ENCODE measurements at places on chromosomes 16 and 17.
A peak's percentile ranks its signal among the peaks of the same experiment; 100 is the strongest.

GRCh38 chr17:4474093-4474492 lies 24.6 kb upstream of the SPNS2 start:
- no peak for DNase-seq

DNA sequence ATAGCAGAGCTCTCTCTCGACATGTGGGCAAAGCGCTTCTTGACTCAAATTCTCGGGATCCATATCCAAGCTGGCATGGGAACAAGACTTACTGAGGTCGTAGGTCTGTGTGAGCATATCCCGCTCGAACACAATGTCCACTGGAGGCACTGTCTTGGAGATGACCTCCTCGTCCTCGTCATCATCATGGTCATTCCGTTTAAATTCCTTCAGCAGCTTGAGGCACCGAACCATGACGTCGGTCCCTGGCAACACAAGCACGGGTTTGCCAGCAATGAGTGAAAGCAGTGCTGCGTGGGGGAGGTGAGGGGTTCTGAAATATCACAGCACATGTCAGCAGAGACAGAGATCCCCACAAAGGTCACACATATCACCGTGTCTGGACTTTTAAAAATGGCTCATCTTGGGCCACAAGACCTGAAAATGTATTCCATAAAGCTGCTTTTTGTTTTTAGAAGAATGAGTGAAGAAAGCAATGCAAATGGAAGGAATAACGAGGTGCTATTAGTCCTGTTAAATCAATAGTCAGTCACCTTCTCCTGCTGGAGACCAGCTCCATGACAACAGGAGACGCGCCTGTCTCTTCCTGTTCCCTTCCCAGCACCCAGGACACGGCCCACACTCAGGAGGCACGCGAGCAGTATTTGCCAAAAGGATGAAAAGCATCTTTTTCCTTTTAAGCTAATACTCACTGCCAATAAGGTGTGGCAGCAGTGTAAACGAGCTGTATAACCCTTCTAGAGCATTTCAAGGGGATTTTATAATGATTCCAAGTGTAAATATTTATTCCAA lies 37.9 kb downstream of the GTF3C1 start:
- DNase-seq, result no peak

GRCh38 chr16:20074099-20074991 lies 655 bp upstream of the GPR139 start:
- DNase-seq, result no peak

- DNase-seq, result no peak
Measured at GRCh38 chr17:69402052-69402451, 12.4 kb upstream of the MAP2K6 start.

- no peak for DNase-seq
Measured at GRCh38 chr17:82619211-82619610, 29.0 kb downstream of the WDR45B start.

DNA sequence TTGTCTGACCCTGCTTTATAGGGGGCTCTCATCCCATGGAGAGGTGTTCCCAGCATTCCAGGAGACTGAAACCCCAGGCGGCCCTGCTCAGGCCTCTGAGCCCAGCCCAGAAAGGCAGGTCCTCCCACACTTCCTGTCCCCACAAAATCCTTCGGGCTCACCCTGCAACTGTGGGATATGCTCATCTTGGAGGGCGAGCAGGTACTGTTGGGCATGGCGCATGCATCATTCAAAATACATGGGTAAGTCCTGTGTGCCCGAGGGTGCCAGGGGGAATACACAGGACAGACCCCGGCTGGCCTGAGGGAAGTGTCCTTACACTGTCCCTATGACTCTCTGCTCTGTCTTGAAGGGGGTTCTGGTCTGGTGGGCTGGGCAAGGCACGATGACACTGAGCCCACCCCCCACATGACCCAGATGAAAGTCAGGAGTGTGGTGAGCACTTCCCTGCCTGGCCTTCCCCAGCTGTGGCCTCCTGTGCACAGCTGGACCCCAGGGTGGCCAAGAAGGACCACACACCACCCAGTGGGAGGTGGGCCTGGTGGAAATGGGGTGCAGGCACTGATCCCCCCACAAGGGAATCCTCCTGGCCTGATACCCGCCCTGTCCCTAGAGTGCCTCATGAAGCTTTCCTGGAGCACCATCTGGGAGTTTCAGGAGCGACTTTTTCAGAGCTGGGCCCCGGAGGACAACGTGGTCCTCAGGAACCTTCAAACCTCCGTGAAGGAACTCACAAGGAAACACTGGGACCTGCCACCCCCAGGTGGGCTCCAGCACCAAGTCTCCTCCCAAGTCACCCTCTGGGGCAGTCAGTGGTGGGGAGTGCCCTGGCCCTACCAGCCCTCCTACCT lies 46.7 kb downstream of the USP22 start:
- no peak for DNase-seq

DNA sequence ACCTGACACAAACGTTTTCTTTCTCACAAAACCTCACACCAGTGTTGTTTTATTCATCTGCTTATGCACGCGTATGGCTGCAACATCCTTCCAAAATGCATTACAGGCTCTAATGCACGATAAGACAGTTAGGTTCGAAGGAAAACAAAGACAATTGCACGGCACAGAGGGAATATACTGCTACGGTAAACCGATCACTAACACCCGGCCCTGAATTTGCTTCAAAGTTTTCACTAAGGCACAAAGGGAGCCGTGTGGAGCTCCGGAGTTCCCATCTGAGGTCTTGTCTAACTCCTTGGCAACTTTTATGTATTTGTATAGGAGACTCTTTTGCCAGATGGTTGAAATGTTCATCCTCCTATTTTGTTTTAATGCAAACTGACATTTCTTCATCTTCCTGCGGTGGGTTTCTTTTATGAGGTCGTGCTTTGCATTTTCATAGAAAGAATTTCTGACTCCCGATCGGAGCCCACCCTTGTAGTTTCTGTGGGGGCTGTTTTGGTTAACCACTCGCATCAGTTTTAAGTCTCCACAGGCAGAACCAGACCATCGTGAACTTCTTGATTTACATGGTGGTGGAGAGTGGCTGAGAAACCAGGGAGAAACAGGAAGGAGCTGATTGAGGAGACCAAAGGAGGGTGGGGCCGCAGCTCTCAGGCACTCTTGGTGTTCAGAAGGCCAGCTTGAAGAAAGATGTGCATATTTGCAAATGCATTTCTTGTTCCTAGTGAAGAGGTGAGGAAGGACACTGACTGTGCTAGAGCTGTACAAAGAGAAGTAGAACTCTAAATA lies 516.8 kb downstream of the MAF start:
- DNase-seq, result no peak

DNA sequence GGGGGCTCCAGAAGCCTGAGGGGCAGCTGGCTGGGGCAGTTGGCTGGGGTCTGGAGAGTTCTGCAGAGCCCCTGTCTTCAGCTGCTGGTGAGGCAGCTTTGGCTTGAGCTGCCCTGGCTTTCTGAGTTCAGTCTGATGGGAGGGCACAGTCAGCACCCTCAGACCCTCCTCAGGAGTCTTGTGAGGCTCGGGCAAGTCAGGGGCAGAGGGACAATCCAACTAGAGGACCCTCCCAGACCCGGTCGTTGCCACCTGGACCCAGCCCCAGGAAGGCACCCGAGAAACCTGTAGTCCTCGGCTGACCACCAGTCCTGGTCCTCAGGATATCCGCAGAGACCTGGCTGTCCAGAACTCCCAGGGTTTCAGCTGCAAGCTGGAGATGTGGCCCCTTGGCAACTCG lies 1.9 kb downstream of the CARD14 start:
- no peak for DNase-seq

GRCh38 chr17:79548116-79548515 lies 62.7 kb downstream of the RBFOX3 start:
- no peak for DNase-seq

GRCh38 chr17:74812109-74813009 lies 36.2 kb upstream of the NAT9 start:
- DNase-seq, result no peak

GRCh38 chr16:30063893-30064728 lies 1.4 kb upstream of the ALDOA start:
- peak; percentile 56 for DNase-seq

DNA sequence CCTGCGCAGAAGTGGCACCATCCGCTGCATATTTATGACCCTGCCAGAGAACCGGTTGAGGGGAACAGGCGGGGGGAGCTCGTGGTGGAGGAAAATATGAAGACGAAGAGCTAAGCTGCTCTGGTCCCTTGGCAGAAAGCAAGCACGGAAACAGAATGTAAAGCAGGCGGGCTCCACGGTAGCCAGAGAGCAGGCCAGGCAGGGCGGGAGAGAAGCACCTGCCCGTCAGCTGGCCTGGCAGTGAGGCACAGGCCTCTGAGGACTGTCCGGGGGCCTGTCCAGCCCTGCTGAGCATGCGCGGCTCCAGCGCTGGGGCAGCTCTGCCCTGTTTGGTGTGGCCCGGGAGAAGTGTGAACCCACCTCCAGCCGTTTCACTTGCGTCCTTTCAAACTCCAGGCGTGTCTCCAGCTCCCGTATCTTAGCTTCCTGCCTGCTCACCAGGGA lies 46.7 kb downstream of the PIPOX start:
- no peak for DNase-seq

DNA sequence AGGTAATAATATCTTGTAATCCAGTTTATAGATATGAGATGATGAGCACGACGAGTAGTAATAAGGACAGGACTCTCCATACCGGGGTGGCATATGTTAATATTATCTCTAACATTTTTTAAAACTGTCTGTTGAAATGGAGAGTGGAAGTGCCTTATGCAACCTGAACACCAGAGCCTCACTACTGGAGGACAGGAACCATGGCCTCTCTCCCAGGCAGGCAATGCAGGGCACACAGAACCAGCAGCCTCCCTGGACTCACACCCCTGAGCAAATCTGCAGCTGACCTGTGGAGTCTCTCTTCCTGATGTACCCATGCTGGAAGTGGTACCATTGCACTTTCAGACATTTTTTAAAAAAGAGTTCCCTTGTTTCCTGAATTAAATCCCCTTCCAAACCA lies 55.2 kb upstream of the ERN1 start:
- no peak for DNase-seq

DNA sequence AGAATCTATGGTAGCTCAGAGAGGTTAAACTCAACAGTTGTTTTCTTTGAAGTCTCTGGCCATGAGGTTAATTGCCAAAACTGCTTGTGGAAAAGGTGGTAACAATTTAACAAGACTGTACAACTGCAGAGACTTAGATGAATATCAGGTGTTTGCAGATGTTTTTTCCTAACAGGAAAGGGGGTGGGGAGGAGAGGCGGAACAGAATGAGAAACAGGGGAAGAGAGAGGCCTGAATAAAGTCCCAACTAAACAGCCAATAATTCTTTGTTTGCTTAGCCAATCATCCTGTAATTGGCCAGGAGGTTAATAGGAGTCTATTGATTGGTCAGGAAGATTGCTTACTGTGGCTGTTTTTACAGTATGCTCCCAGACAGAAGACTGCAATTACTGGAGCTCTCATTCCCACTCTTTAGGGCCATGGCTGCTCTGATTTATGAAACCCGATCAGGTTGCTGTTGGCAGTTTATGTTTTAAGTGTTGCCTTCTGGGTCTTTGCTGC lies 249.7 kb upstream of the TBX2 start:
- DNase-seq, result no peak

DNA sequence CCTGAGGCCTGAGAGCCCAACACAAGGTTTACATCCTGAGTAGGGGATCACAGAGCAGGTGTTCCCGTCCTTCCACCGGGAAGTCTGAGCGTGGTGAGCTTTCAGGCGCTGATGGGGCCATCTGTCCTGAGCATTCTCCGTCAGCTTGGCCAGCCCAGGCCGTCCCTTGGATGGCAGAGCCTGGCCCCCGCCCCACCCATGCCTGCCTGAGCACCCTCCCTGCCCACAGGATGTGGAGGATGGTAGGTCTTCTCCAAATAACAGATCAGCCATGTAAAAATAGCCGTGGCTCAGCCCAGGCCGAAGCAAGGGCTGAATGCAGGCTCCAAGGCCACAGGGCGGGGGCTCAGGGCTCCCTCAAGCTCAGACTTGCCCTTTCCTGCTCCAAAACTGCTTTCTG lies 20.2 kb downstream of the SPNS2 start:
- no peak for DNase-seq

- no peak for DNase-seq
Measured at GRCh38 chr16:87854053-87854906, 15.0 kb downstream of the SLC7A5 start.

DNA sequence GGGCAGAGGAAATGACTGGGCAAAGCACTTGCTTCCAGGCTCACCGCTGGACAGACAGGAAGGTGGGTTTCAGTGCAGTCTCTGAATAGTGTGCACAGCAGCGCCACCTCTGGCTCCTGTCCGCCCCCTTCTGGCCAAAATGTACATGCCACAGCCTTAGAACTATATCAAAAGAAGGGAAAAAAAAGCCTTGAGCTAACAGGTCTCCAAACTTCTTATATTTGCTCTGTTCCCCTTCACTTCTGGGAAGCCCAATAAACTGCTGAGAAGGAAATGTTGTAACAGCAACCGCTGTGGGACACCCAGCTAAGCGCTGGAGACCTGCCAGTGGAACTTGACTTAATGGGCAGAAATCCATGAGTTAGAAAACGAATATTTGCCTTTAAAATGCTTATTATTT lies 17.5 kb downstream of the COG7 start:
- peak; percentile 41 for DNase-seq

GRCh38 chr16:68786685-68787418 lies 49.8 kb downstream of the CDH1 start:
- DNase-seq, result no peak

- DNase-seq, result no peak
Measured at GRCh38 chr17:72455562-72455961, 334.7 kb downstream of the SOX9 start.

DNA sequence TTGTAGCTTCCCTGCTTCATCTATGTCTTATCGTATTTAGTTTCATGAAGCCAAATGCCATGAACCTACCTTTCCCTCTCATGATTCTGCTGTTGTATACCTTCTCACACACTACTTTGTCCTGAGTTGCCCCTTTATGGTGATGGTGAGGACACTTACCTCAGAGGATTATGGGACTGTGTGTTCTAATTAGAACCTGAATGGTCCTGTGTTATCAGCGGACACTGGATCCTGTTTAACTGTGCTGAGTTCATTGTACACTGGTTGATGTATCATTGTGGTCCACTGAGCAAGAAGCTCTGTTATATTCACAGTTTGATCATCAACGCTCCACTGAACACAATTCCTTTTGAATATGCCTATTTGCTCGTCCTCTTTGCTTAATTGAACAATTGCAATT lies 343.0 kb downstream of the RBFOX1 start:
- DNase-seq, result no peak

GRCh38 chr17:47836601-47837000 lies 4.5 kb downstream of the SCRN2 start:
- DNase-seq, result no peak

GRCh38 chr16:47197536-47198179 lies 53.9 kb upstream of the NETO2 start:
- DNase-seq, result no peak

DNA sequence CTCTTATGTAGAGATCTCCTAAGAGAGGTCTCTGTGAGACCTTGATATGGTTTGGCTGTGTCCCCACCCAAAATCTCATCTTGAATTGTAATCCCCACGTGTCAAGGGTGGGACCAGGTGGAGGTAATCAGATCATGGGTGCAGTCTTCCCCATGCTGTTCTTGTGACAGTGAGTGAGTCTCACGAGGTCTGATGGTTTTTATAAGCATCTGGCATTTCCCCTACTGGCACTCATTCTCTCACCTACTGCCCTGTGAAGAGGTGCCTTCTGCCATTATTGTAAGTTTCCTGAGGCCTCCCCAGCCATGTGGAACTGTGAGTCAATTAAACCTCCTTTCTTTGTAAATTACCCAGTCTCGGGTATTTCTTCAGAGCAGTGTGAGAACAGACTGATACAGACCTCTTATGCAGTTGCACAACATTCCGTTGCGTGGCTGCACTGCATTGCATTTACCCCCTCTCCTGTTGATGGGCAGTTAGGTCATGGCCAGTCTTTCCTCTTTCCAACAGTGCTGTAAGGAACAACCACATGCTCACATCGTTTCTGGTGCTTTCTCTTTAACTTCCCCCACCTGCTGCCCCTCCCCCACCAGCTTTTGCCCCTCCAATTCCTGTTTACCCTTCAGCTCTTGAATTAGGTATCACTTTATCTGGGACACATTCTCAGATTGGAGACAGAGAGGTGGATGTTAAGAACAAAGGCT lies 43.6 kb upstream of the MED9 start:
- no peak for DNase-seq

All from activated B cell treated with CpG ODN at 0.5 μM for 24 hours (primary cell).